ENCODE measurements at places on chromosomes 4 and X.

DNA sequence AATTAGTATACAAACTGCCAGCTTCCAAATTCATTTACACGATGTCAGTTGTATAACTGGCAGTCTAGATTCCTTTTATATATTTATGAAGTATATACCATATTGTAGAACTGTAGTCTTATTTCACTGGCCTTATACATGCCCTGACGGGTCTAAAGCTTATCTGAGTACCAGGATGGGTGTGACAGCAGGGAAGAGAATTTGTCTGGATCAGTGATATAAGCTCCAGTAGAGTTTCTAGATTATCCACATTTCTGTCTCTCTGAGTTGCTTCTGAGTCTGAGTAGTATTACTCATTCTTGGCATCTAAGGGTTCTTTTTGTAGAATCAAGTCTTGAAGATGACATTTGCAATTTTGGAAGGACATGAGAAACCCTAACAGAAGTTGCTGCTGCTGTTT, 101.3 kb downstream of the RPA4 start:
- no peak for DNase-seq

DNA sequence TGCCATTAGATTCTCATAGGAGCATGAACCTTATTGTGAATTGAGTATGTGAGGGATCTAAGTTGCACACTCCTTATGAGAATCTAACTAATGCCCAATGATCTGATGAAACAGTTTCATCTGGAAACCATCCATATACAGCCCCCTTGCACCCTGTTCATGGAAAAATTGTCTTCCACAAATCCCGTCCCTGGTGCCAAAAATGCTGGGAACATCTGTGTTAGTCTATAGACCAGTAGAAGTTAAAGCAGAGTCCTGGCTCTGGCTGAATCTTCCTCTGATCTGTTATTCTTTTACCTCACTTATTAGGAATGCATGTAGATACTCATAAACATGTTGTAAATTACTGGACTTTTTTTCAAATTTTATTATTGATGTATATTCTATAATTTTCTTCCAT, 29.2 kb downstream of the SULT1B1 start:
- no peak for DNase-seq

DNA sequence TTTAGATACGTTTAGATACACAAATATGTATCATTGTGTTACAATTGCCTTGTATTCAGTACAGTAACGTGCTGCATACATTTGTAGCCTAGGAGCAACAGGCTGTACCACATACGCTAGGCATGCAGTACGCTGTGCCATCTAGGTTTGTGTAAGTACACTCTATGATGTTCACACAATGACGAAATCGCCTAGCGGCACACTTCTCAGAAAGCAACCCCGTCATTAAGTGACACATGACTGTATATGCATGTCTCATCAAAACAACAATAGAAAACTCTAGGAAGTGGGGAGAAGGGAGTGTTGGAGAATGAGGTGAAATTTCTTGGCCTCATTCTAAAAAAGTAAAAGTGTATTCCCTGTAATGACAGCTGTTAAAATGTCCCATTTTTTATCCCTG, 32.7 kb downstream of the CCDC149 start:
- no peak for DNase-seq

- no peak for DNase-seq
Observed at GRCh38 chr4:124939908-124940307, 227.4 kb upstream of the ANKRD50 start.
